Psoas muscle (tissue), 8 donors: ENCODE measurements at places on chromosomes 3 and 15. TPM values are rescaled to one million over a fixed set of nuclear protein-coding genes. Genes with fewer than 3 reads are reported as not detected.

- DNase-seq = peak; percentile 52
Observed at GRCh38 chr15:70258369-70259027, 160.8 kb upstream of the TLE3 start.

- no peak for DNase-seq
Observed at GRCh38 chr3:177681852-177682251, 484.6 kb upstream of the TBL1XR1 start.

GRCh38 chr3:107740992-107741896 is 218.5 kb downstream of the BBX start:
- DNase-seq = no peak

DNA sequence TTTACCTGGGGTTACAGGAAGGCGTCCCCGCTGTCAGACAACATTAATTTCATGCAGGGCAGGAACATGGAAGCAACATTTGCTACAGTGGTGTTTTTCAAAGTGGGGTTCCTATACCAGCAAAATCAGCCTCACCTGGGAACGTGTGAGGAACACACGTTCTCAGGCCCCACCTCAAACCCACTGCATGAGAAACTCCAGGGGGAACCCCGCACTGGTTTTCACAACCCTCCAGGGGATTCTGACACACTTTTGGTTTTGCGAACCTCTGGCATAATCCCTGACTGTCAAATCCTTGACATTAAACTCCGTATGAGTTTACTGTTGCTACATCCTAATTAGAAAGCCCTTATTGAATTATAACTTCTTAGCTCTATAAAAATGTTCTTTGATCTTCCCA is 127.7 kb downstream of the LRRK1 start:
- no peak for DNase-seq

DNA sequence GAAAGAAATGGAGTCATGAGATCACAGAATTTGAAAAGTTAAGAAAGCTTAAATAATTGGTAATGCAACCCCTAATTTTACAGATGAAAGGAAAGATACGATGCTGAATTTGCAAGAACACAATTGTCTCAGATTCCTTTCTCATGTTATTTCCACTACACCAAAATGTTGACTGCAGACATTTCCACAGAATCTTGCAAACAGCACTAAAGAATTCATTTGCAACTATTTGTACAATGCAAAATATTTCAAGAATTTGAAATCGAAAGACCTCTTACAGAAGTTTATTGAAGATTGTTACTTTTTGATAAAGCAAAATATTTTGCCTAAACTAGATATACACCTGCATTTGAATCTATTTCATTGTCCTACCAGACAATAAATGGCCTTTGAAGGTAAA is 194.1 kb upstream of the KCNMB2 start:
- DNase-seq = no peak

DNA sequence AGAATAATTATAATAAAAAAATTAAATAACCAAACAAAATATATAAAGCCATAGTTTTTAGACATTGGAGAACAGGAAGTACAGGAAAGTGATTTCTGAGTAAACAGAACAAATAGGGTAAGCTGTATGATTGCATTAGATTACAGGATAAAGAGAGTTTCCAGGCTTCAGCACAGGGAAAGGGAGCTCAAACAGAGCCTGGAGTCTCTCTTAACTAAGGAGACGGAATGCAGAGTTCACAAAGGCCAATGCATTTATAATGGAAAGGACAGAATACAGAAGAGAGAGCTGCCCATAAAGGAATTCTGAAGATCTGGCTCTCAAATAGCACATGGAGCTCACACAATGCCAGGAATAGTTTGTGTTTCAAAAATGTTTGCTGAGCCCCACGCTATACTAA is 42.0 kb upstream of the OTOL1 start:
- DNase-seq = no peak

- no peak for DNase-seq
Observed at GRCh38 chr3:7630351-7630911, 769.5 kb downstream of the GRM7 start.

GRCh38 chr3:58236527-58237237 is 910 bp upstream of the ABHD6 start:
- DNase-seq = peak; percentile 14

- no peak for DNase-seq
Observed at GRCh38 chr15:40064231-40064894, 25.4 kb upstream of the SRP14 start.

DNA sequence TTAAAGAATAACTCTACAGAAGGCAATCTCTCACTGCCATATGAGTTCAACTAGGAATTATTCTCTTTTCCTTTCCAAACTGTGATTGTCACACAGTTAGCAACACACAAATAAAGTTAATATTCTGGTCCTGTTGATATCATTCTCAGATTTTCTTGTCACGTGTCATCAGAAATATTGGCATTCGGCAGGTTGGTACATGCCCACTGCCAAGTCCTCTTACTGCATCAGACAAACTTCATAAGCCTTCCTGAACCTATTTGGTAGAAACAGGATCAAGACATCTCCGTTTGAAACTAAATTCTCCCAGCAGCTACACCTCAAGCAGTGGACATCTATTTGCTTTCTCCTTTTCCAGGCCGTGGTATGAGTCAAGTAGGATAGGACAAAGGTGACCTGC is 177.9 kb upstream of the SOX2 start:
- DNase-seq = no peak

DNA sequence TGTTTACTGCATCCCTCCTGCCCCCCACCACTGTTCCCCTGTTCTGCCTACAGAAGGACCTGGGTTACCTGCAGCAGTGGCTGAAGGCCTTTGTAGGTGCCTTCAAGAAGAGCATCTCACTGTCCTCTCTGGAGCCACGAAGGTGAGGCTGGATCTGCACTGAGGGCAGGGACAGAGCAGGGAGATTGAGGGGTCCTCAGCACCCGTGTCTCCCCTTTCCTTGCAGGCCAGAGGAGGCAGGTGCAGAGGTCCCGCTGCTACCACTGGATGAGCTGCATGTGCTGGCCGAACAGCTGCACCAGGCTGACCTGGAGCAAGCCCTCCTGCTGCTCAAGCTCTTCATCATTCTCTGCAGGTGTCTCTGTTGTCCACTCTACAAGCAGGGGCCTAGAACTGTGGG is 9.2 kb downstream of the NBEAL2 start:
- DNase-seq = no peak

- no peak for DNase-seq
Observed at GRCh38 chr3:186841620-186842019, 890 bp upstream of the ADIPOQ start.

GRCh38 chr15:84598993-84599392 is 1.8 kb upstream of the ZSCAN2 start:
- DNase-seq = no peak

DNA sequence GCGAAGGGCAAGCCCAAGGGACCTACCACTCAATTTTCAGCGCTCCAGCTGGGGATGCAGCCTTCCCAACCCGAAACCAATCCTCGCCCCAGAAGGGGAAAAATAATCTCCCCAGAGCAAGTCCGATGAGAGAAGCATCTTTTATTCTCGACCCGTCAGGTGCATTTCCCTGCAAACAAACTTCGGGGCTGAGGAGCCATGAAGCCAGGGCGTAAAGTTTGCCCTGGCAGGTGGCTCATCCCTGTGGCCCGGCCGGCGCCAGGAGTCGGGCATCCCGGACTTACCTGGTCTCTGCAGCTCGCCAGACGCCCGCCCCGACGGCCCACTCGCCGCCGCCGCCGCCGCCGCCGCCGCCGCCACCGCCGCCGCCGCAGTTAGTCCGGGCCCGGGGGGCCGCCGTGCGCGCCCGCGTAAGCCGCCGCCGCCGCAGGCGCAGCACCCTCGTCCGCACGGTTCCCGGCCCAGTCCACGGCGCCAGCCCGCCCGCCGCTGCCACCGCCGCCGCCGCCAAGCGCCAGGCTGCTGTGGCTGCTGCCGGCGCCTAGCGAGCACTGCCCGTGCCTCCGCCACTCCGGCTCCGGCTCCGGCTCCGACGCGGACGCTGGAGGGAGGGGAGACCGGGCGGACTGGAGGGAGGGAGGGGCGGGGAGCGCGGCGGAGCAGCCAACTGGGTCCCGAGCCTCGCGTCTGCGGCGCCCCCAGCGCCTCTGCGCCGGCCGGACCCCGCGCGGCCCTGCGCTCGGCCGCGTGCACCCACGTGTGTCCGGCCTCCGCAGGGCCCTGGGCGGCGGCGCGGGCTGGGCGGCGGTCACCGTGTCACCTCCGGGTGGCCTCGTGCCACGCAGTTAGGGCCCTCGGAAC is at the start of gene CNTN3:
Gene CNTN3, minus strand, starts transcription at position 553 of the 861 bp plus-strand sequence. CDS start 93,547 bp downstream, outside the sequence.
- DNase-seq = peak; percentile 15

GRCh38 chr3:9109568-9109914 is 139.9 kb downstream of the SRGAP3 start:
- no peak for DNase-seq

DNA sequence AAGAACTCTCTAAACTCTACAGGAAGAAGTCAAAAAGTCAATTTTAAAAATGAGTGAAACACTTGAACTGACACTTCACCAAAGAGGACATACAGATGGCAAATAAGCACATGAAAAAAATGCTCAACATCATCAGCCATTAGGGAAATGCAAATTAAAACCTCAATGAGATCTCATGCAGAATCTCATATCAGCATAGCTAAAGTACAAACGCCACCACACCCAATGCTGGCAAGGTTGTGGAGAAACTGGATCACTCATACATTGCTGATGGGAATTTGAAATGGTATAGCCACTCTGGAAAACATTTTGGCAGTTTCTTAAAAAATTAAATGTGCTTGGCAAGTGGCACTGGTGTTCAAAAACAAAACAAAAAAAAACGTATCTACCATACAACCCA is 34.2 kb downstream of the MEGF11 start:
- no peak for DNase-seq

- DNase-seq = no peak
Observed at GRCh38 chr3:149639093-149639486, 18.7 kb downstream of the WWTR1 start.

- DNase-seq = no peak
Observed at GRCh38 chr15:37081983-37082382, 18.4 kb downstream of the MEIS2 start.

DNA sequence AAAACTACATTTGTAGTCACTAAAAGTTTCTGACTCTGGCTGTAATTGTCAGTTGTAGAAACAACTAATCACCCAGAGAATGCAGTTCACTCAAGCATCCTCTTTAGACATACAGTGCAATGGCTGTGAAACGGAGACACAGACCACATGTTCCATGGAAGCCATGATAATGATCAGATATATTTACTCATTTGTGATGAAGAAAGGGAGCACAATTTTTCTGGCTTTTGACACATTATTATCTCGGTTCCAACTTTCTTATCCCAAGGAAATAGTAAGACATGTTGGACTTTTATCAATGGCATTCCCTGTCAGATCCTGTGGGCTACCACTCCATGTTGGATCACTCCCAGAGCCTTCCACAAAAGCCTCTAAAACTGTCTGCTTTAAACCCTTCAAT is 215.0 kb upstream of the LRIG1 start:
- DNase-seq = no peak

- no peak for DNase-seq
Observed at GRCh38 chr3:78881501-78881900, 886.3 kb downstream of the ROBO1 start.

DNA sequence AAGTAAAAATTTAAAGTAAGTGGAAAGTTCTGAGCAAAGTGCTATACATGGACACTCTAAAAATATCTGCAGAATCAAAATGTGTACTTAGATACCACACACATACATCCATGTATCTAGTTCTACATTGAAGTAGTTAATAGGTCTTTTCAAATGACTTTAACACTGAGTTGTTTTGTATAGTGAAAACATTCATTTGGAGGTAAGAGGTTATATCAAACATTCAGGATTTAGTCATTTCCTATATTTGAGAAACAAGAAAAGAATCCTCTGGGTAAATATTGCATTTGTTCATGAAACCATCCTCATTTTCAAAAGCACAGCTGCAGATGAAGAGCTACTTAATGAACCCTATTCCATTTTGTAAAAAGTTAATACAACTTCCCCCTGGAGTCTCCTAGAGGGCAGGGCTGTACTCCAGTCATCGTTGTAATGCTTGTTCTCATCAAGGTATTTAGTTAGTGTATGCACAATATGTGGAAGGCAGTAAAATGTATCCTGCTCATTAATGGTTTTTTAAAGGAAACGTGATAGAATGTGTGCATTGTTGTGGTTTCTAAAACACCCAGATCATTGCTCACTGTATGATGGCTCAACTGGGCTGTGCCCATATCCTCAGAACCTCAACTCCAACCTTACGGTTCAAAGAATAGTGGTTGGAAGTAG is 26.2 kb downstream of the ARPP21 start:
- no peak for DNase-seq

GRCh38 chr3:16066975-16067374 is 107.5 kb upstream of the GALNT15 start:
- no peak for DNase-seq

DNA sequence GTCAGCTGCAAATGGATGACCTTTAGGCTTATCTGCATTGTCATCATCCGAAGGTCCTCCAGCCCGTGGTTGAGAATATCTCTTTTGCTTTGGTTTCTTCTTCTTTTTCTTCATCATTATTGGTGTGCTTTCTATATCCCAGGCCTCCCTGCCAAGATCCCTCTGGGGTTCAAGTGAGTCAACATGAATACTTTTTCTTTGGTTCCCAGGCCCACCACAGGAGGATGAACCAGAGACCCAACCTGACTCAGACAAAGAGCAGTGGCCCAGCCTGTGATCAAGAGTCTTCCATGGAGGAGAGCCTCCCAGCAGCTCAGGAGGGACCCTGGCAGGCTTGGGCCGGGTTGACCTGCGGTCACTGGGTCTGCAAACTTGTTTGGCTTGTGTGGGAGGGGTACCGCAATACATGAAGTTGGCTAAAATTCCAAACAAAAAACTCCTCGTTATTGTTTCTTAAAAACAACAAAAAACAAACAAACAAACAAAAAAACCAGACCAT is 104.2 kb downstream of the MAP4 start:
- DNase-seq = no peak

GRCh38 chr15:45314960-45315359 is 62.9 kb downstream of the SLC28A2 start:
- DNase-seq = no peak

- no peak for DNase-seq
Observed at GRCh38 chr3:185151964-185152409, 873 bp downstream of the C3orf70 start.

- no peak for DNase-seq
Observed at GRCh38 chr3:45575386-45575923, 19.1 kb upstream of the LIMD1 start.

GRCh38 chr3:66271231-66271630 is 50.4 kb downstream of the SLC25A26 start:
- DNase-seq = no peak

The AGBL1 gene
- 17.7 TPM for total RNA-seq

The LRRC49 gene
- total RNA-seq = 1.7 TPM

The GRM7 gene
- not detected for total RNA-seq

The PPP1R14D gene
- not detected for total RNA-seq

The STARD9 gene
- total RNA-seq = 1.6 TPM

The TLNRD1 gene
- 2.4 TPM for total RNA-seq

The CCR8 gene
- total RNA-seq = not detected

The RBP2 gene
- total RNA-seq = not detected

The PLSCR2 gene
- total RNA-seq = not detected

The ISLR gene
- total RNA-seq = 18.0 TPM

The STAB1 gene
- 39.2 TPM for total RNA-seq
